ENCODE measurements at places on chromosomes 11 and 22.
A peak's percentile ranks its signal among the peaks of the same experiment; 100 is the strongest.

DNA sequence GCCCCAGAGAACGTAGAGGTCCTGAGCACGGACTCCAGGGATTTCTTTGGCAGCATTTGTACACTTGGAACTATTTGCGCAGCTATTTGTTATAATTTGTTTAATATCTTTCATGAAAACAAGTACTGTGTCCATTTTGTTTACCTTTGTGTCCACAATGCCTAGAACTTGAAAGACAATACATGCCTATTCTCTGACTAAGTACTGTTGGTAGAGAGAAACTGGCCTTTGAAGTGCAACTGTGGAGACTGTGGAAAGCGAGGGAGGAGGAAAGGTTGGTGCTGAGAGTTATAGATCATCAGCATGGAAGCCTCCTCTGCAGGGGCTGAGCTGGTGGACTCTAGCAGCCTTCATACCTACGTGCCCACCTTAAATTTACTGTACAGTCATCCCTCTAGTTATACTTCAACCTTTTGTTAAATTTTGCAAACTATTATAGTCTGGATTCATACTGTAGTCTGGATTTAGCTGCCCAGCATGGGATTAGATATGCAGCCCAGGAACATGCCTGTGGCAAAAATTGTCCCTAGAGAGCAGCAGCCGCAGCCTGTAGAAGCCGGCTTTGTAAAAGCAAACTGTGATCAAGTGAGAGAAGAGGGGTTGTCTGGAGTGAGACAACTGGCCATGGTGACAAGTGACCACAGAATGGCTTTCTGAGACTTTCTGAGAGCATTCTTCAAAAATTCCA, 24.2 kb upstream of the YAP1 start:
- DNase-seq = no peak

- no peak for DNase-seq
Measured at GRCh38 chr11:108766596-108767173, 101.8 kb downstream of the DDX10 start.

DNA sequence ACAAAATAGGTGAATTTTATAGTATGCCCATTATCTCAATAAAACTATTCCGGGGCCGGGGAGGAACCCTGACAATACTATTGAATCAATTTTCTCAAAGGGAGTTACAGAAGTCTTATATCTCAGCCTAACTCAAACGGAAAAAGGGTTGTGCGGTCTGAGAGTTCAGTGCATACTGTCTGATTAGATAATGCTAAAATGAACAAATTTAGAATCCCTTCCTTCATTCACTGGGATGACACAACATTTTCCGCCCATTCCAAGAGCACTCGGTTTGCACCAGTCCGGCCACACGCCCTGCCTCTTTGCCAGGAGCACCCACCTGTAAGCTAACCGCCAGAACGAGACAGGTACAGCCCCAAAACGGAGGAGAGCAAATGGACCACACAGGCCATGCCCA, 50.0 kb upstream of the NFRKB start:
- DNase-seq = no peak

- DNase-seq = peak; percentile 24
Measured at GRCh38 chr11:66388780-66389386, 17.3 kb upstream of the SLC29A2 start.

DNA sequence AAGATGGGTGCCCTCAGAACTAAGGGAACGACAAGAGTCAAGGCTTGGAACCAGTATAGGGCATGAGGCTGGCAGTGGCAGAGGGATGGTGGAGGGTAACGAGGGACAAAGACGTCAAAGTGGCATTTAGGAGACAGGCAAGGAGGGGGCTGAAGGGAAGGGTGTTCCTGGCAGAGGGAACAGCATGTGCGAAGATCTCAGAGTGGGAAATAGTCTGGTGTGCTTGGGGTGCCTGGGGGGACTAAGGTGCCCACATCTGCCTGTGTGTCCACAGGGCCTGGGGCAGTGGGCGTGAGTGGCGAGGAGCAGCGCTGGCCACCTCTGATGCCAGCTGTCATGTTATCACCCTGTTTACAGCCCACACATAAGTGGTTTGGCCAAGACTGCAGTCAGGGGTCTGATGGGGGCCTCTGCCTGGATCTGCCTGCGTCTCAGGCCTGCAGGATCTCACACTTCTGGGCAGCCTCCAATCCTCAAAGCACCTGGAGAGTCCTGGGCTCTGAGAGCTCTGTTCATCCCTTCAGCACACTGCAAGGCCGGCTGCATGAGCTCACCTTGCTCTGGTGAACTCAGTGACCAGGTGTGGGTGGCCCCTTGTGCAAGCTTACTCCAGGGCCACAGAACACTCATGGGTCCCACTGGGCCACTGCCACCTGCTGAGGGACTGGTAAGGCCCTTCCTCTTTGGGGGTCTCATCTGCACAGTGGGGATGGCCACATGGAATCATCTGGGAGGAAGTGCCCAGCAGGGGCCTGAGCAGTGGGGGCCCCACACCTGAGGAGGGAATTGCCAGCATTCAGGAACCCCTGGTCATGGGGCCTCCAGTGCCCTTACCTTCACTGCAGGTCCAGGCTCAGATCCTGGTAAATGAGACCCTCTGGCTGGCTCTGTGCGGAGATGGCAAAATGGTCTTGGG, 89.7 kb upstream of the SHISAL1 start:
- no peak for DNase-seq

DNA sequence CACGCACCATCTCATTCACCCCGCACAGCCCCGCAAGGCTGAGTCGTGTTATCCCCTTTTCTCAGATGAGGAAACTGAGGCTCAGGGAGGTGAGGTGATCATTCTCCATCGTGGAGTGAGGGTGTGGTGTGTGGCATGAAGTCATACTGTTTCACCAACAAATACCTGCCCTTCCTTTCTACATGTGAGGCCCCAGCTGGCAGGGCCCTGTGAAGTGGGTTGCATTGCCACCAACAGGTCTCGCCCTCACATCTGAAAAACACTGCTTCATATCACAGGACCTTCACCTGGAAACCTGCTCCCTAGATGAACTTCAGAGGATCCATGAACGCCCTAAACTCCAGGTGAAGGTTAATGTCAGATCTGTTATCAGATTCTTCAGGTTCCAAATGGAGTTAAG, 4.3 kb downstream of the SSTR3 start:
- no peak for DNase-seq

GRCh38 chr11:121636081-121636799, 183.5 kb upstream of the SORL1-AS1 start:
- no peak for DNase-seq

DNA sequence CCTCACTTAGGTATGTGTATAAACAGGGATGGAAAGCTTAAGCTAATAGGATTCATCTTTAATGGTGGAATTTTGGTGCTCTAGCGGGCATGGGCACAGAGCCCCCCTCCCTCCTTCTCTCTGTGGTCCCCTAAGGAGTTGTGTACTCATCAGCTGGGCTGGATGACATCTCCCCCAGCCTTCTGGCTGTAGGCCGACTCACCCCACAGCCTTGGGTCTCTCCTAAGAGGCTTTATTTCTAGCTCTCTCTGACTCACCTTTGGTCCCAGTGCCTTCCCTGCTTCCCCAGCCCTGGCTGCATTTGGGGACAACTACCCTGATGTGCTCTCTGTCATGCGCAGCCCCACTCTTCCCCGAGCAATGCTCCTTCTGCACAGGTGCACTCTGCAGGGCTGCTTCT, 26.9 kb downstream of the SLC6A5 start:
- no peak for DNase-seq

GRCh38 chr11:95680169-95680929, 109.2 kb downstream of the FAM76B start:
- no peak for DNase-seq

- DNase-seq = no peak
Measured at GRCh38 chr11:115759622-115760460, 255.6 kb upstream of the CADM1 start.

GRCh38 chr11:21122523-21122922, 453.1 kb downstream of the NELL1 start:
- DNase-seq = no peak

GRCh38 chr11:67273260-67273990, 7.2 kb downstream of the GRK2 start:
- DNase-seq = no peak

- no peak for DNase-seq
Measured at GRCh38 chr11:107683807-107684206, 28.0 kb downstream of the SLN start.

DNA sequence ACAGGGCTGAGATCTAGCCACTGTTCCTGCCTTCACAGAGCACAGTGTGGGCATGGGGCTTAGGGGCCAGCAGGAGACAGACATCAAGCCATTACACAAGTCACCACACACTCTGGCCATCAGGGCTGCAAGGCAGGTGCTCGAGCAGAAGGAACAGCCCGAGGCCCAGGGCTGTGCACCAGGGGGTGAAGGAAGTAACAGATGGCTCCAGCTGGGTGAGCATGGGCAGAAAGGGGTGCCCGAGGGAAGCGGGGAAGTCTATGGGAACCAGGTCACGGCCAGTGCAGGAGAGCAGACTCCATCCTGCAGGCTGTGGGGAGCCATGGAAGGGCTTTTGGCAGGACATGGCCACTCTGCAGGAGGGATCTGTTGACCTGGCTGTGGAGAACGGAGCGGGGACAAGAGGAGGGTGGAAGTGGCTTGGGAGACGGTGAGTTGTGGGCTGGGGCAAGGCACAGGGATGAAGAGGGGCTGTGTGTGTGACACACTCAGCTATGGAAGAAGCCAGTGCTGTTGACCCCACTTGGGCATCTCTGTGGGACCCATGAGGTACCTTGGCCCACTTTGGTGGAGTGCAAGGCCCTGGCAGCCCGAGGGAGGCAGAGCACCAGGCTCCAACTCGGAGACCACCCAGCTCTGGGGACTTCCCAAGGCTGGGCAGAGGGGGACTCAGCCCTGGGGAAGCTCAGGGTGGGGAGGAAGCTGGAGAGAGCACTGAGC, 3.6 kb downstream of the C11orf68 start:
- no peak for DNase-seq

DNA sequence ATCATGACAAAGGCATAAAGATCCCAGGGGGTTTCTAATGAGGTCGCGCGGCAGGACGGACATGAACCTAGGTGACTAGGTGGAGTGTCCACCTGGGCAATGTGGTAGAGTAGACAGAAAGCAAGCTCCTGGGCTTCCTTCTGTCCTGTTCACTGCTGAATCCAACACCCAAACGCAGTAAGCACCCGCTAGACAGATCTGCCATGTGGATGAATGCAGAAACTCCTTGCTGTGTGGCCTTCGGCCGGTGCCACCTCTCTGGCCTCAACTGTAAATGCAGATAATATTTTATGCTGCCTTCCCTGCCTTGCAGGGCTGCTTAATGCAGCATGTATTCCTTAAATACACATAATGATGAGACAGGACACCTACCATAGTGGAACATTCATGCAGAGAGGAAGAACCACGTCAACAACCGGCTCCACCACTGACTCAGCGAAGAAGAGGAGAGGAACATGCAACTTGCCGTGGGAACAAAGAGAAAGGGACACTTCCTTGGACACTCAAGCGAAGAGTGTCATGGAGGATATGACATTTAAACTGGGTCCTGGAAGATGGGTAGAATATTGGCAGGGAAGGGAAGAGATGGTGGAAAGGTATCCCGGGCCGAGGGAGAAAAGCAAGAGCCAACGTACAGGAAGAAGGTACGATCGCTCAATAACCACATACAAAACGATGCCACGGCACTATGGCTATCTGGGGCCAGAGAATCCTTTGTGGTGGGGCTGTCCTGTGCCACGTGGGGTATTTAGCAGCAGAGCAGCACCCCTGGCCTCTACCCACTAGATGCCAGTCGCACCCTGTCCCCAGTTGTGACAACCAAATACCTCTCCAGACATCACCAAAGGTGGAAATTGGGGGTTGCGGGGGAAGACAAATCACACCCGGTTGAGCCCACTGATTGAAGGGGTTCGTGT, 30.8 kb downstream of the MYH9 start:
- no peak for DNase-seq

DNA sequence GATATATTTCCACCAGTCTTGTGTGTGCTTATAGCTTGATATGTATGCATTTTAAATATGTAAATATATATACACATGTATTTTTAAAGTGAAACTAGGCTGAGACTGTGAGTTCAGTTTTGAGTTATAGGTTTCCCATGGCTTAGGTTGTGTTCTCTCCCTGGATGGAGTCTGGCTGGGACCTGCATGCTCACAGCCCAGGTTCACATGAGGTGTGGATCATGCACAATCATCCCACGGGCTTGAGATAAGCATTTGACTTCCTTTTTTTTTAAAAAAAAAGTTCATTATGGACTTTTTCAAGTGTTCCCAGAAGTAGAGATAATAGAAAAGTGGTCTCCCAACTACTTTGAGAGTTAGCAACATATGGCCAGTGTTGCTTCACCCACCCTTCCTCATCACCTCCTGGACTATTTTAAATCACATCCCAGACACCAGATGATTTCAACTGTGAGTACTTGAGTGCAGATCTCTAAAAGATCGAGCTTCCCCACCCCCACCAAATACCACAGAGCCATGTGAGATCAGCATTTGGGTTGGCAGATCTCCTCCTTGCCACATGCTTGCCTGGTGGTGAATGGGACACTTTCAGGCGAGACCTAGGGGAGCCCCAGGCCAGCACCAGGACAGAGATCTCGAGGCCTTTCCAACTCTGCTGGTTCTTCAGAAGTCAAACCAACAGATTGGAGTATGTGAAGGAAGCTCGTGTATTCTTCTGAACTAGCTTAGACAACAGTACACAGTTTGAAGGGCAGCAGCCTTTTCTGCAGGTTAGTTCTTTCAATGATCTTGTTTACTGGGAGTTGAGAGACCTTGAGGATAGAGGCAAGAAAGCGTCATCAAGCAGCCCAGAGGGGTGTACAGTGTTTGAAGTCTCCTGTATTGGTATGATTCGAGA, 15.9 kb downstream of the MED15 start:
- no peak for DNase-seq

DNA sequence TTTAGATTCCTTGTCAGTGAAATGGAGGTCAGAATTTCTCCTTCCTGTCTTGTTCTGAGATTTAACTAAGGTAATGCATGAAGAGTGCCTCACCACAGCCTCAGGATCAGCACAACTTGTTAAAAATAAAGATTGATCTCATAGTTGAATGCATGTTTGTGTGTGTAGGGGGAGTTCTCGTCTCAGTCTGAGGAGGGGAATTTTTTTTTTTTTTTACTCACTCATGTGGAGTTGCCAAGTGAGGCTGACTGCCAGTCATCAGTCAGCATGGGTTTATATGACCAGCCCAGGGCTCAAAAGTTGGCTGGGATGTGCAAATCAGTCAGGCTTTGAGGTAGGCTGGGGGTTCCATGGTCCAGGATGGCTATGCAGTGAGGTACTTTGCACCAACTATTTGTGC, 113.2 kb downstream of the FANCF start:
- DNase-seq = no peak

All from Caki2 (cell line).